ENCODE measurements at places on chromosomes 5 and 9.

- no peak for DNase-seq
- H3K27ac ChIP-seq = no peak overlapping the region
- H3K4me3 ChIP-seq = no peak overlapping the region
- no peaks in the 10 kb centered on the region for H3K27me3 ChIP-seq
- no peaks in the 10 kb centered on the region for H3K4me1 ChIP-seq
- no peaks in the 10 kb centered on the region for H3K36me3 ChIP-seq
Observed at GRCh38 chr5:50864466-50864865, 198.0 kb downstream of the PARP8 start.

DNA sequence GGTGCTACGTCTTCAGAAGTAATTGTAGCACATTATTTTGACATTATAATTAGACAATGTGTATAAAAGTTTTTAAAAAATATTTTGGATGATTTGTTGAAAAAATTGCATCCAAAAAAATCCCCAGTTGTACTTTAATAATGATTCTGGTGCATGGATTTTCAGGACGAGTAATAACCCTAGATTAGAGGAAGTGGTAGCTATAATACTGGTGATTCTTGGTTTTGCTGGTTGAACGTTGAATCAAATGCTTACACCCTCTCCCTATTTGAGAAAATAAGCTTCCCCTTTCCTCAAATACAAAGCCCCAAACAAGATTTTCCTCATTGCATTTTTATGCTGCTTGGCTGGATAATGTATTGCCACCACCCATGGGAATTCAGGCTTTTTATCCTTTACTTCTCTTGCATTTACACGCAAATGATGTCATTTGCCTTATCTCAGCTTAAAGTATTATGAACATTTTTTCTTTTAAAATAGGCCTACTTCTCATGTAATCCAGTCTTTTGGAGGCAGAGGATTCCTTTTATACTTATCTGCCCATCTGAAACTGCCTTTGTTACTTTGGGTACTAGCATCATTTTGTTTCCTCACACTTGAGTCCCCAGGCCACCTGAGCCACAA, 86.3 kb downstream of the UBE2R2 start:
- no peaks in the 10 kb centered on the region for H3K27me3 ChIP-seq
- no peak overlapping the region for H3K4me3 ChIP-seq
- H3K36me3 ChIP-seq = peaks cover 4% of the 10 kb centered on the region
- no peak for DNase-seq

DNA sequence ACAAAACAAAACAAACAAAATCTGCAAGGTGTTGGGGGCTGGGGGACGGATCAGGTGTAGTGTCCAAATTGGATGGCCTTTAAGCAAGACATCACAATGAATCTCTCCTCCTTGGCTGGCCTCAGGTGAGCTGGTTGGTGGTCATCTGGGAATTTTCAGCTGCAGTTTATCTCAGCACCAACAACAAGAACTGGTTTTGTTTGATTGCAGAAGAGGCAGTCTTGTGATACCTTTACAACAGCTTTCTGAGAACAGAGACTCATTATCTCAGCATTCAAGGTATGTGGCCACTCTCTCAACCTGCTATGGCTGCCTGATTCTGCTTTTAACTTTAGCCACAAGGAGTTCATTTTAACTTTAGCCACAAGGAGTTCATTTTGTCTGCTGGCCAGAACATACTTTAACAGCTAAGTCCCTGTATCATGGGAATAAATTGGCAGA, 1543.4 kb downstream of the EFNA5 start:
- no peak for DNase-seq
- H3K27ac ChIP-seq = no peak overlapping the region
- H3K27me3 ChIP-seq = no peaks in the 10 kb centered on the region
- no peak overlapping the region for H3K4me3 ChIP-seq
- no peaks in the 10 kb centered on the region for H3K36me3 ChIP-seq
- no peaks in the 10 kb centered on the region for H3K4me1 ChIP-seq

GRCh38 chr9:111873901-111874300, 22.7 kb upstream of the UGCG start:
- no peak overlapping the region for H3K4me3 ChIP-seq
- no peaks in the 10 kb centered on the region for H3K36me3 ChIP-seq
- H3K4me1 ChIP-seq = no peaks in the 10 kb centered on the region
- H3K27ac ChIP-seq = no peak overlapping the region

DNA sequence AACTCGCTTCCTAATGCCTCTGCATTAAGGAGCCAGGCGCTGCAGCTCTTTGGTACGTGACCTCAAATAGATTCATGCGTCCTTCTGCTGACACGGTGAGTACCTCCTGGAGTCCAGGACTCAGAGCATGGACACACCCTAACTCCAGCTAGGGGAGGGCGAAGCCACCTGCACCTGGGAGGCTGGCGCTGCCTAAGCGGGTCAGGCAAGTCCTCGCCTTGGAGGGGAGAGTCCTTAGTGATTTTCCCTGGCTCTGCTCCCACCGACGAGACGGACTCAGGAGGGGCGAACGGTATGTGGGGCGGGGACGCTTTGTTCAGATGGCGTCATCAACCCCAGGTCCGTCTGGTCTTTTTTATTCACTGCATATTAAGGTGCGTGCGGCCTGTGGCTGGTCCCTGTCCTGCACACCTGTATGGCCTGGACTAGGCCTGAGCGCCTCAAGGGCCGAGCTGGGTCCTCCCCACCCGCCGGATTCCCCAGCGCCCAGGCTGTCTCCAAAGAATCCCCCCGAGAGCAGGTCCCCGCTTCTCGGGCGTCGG, 50.3 kb downstream of the NSUN2 start:
- H3K27me3 ChIP-seq = no peaks in the 10 kb centered on the region
- H3K27ac ChIP-seq = no peak overlapping the region
- H3K4me3 ChIP-seq = no peak overlapping the region
- no peaks in the 10 kb centered on the region for H3K36me3 ChIP-seq

GRCh38 chr5:107285772-107286171, 385.0 kb downstream of the EFNA5 start:
- no peak for DNase-seq
- H3K27me3 ChIP-seq = no peaks in the 10 kb centered on the region
- H3K27ac ChIP-seq = no peak overlapping the region
- no peak overlapping the region for H3K4me3 ChIP-seq
- H3K36me3 ChIP-seq = no peaks in the 10 kb centered on the region
- H3K4me1 ChIP-seq = no peaks in the 10 kb centered on the region

GRCh38 chr5:14676320-14676719, 11.8 kb downstream of the OTULIN start:
- H3K27me3 ChIP-seq = no peaks in the 10 kb centered on the region
- peaks cover 25% of the 10 kb centered on the region for H3K4me1 ChIP-seq
- no peak for DNase-seq
- no peak overlapping the region for H3K4me3 ChIP-seq
- no peaks in the 10 kb centered on the region for H3K36me3 ChIP-seq
- H3K27ac ChIP-seq = no peak overlapping the region

DNA sequence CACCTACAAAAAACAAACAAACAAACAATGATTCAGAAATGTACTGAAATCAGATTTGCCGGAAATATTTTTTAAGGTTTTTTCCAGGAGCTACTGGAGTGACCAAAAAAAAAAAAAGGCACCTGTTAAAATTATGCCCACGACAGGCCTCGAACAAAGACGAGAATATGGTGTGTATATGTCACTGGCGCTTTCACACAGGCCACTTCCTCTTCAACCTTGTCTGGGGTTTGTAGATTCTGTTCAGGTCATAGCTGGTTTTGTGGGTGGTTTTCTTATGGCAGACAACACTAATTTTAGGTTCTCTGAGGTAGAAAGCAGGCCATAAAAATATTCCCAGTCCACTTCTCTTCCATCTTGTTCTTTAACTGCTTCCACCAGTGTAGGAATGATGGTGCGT, 7.0 kb downstream of the NDUFB6 start:
- H3K4me1 ChIP-seq = no peaks in the 10 kb centered on the region
- no peak overlapping the region for H3K4me3 ChIP-seq
- no peak overlapping the region for H3K27ac ChIP-seq
- H3K36me3 ChIP-seq = peaks cover 21% of the 10 kb centered on the region
- no peaks in the 10 kb centered on the region for H3K27me3 ChIP-seq

DNA sequence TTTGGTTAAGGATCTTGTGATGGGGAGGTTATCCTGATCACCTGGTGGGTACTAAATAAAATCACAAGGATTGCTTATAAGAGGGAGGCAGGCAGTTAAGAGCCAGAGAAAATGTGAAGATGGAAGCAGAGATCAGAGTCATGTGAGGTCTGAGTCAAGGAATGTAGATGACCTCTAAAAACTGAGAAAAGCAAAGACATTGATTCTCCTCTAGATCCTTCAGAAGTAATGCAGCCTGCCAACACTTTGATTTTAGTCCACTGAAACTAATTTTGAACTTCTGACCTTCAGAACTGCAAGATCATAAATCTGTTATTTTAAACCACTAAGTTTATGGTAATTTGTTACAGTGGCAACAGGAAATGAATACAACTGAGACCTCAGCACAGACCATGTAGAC, 499.0 kb downstream of the GADD45G start:
- H3K27ac ChIP-seq = no peak overlapping the region
- peaks cover 14% of the 10 kb centered on the region for H3K4me1 ChIP-seq
- no peaks in the 10 kb centered on the region for H3K36me3 ChIP-seq
- no peaks in the 10 kb centered on the region for H3K27me3 ChIP-seq
